Stimulated activated CD4-positive, alpha-beta T cell treated with anti-CD3 and anti-CD28 coated beads, TNF-alpha, amount 100 ng/mL, for 1 hour (primary cell): ENCODE measurements at places on chromosomes 6 and 20.

GRCh38 chr6:4610256-4610655 is 165.9 kb upstream of the CDYL start:
- no peak for DNase-seq

GRCh38 chr6:98323605-98324004 is 510.8 kb upstream of the POU3F2 start:
- DNase-seq: no peak

- no peak for DNase-seq
Observed at GRCh38 chr6:21099338-21100314, 493.9 kb upstream of the SOX4 start.

DNA sequence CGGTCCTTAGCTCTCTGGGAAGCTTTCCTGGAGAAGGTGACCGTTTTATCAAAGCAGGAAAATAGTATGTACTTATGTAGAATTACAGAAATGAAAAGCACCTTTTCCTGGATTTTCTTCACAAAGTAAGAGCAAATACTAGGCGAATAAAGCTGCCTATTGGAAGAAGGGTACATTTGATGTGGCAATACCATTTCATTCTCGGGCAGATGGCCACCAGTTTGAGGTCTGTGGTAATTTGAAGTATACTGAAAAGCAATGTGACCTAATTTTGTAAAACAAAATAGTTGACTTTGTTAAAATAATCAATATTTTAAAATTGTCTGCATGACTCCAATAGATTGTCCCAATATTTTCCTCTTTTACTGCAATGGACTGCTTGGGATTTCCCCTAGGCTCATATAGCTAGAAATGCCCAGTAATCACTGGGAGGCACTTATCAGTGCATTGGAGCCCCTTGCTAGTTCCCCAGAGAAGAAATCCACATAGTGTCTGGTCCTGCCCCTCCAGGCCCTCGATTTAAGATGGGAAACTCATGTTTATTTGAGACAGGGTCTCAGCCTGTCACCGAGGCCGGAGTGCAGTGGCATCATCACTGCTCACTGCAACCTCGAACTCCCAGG is 7.4 kb upstream of the UTRN start:
- no peak for DNase-seq

DNA sequence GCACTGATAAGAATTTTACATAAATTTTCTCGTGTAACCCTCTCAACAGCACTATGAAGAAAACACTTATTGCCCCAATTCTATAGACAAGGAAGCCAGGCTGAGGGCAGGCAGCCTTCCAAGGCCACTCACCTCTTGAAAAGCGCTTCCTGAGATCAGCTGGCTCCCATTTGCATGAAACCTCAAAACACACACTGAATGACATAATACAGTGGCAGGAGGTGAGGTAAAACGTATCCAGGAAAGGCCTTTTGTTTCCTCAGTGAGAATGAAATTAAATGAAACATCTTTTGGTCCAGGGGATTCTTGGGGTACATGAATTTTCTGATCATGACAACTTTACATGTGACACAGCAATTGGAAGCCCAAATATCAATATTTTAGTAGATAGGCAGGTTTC is 112.5 kb downstream of the WDR27 start:
- DNase-seq: no peak

GRCh38 chr6:106757267-106757666 is 127.9 kb downstream of the QRSL1 start:
- no peak for DNase-seq

DNA sequence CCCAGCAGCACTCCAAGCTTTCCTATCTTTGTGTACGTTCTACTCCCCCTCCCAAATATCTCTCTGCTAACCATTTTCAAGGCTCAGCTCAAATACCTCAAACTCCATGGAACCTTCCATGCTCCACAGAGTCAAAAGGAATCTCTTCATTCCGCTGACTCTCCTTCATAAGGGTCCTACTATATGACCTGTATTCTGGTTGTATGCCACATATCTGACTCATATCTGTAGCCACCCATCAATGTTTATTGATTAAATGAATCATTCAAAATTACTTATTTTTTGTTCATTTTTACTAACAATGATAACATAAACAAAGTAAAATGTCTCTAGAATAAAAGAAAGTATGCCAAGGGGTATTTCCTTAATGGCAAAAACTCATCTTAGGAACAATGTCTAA is 123.2 kb downstream of the ARHGAP18 start:
- no peak for DNase-seq

- no peak for DNase-seq
Observed at GRCh38 chr20:34251619-34252018, 10.4 kb downstream of the ASIP start.

DNA sequence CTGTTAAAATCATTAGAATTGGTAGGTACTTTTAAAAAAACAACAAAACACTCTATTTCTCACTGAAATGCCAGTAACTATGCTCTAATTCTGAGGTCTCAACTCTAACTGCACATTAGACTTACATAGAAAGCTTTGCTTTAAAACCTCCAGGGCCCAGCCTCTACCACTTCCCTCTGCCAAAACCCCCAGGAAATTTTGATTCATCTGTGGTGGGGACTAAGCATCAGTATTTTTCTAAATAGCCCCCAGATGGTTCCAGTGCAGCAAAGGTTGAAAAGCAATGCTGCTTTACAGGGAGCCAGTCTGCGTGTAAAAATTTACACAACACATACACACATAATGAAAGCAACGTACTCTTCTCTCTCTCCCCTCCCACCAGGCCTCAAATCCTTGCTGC is 3.8 kb downstream of the TBC1D32 start:
- DNase-seq: no peak

GRCh38 chr20:24577271-24577909 is 108.0 kb downstream of the SYNDIG1 start:
- no peak for DNase-seq

DNA sequence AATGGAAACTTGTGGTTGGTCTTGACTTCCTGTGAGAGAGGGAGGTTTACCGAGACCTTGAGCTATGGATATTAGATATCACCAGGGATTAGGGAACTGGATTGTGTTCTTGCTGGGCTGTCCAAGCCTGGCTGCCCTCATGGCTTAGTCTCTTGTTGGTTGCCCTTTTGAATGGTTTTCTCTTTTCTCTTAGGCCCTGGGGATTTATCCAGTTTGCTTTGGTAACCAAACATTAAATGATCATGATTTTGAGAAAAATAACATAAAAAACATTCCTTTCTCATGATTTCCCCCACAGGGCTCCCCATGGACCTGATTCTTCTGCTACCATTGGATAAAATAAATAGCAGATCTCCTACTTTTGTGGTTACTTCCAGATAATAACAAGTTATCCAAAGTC is 306.4 kb upstream of the RNF217 start:
- no peak for DNase-seq

GRCh38 chr6:4441981-4442434 is 306.6 kb upstream of the ECI2 start:
- DNase-seq: no peak

DNA sequence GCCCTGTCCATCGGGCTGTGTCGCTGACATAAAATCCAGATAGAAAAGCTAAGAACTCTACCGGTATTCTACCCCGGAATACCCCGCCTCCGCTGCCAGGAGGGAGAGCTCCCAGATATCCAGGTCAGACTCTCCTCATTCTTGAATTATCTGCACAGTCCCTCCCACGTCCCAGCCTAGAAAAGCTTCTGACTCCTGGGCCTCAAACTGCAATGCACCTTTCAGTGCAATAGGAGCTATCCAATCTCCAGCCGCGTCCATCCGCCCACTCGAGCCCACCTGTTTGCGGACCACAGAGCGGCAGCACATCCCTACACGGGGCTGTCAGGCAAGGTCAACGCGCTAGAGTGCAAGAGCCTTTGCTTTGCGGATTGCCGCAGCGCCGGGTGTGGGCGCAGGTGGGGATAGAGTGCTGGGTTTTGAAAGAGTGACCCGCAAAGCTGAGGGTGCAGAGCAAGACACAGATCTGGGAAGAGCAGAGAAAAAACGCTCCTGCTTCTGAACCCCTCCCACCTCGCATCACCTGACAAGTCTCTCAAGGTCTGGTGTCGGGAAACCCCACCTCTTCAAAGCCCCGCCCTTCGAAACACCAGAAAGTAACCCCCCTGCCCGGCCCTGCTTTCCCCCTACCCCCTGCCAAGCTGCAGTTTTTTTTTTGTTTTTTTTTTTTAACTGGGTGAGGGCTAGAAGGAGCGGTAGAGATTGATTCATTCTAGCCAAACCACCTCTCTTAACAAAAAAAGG is 1.3 kb downstream of the TAPBP start:
- peak; percentile 68 for DNase-seq

DNA sequence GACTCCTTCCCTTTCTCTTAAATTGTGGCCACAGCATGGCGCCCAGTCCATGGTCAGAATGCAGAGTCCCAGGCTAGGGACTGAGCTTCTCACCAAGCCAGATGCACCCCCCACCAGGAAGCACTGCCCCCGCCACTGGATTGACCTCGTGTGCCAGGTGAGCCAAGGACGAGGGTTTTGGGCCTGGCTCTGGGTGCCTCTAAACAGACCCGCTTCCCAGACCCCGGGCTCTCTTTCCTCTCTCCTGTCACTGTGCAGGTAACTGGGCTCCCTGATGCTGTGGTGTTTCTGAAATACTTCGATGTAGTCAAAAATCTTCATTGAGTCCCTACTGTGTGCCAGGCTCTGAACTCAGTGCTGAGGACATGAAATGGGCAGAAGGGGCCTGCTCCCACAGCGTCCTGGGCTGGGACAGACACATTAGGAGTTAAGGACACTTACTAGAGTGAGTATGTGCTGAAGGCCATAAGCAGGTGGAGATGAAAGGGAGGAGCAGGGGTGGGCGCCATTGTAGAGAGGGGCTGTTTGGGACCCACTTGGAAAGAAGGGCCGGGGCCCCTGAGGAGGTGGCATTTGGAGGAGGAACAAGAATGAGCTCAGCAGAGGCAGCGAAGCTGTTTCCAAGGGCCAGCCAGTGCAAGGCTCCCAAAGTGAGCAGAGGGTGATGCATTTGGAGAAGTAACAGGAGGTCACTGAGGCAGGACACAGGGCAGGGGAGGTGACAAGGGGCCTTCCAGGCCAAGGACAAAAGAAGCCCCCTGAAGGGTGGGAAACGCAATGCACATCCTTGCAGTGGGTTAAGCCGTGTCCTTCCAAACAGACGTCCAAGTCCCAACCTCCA is 217.1 kb downstream of the ANKRD60 start:
- no peak for DNase-seq

DNA sequence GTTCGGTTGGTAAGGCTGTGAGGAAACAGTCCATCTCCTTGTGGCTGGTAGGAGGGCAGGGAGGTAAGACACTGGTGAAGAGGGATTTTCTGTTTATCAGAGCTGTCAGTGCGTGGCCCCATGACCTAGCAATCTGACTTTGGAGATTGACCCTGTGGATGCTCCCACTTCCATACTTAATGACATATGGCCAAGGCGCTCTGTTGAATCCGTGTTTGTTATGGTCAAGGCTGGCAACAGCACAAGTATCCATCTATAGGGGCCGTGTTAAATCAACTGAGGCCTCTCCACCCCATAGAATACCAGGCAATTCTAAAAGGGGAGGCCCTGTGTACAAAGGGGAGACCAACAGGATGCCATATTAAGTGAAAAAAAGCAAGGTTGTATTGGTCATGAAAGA is 25.6 kb upstream of the FOXC1 start:
- no peak for DNase-seq

GRCh38 chr20:51731731-51732095 is 36.5 kb downstream of the ATP9A start:
- DNase-seq: no peak

DNA sequence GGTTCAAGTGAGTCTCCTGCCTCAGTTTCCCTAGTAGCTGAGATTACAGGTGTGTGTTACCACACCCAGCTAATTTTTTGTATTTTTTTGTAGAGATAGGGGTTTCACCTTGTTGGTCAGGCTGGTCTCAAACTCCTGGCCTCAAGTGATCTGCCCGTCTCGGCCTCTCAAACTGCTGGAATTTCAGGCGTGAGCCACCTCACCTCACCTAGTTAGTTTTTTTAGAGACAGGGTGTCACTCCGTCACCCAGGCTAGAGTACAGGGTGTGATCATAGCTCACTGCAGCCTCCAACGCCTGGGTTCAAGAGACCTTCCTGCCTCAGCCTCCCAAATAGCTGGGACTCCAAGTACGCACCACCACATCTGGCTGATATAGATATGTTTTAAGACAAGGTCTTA is 22.9 kb downstream of the SYTL3 start:
- DNase-seq: no peak

GRCh38 chr6:145798530-145798929 is 16.1 kb downstream of the FBXO30 start:
- DNase-seq: no peak

DNA sequence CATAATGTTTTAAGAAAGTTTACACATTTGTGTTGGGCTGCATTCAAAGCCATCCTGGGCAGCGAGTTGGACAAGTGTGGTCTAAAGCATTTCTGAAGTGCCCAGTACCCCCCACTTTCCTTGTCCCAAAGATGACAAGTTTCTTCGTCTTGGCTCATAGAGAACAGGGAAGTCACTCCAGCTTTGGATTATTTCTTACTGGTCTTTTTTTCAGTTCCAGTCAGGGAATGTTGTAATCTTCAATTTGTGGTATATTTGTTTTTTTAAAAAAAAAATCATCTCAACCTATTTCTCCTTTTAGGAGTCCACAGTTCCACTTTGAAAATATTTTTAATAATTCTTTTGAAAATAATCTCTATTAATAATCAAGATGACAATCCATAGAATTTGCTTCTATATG is 34.0 kb downstream of the SLX4IP start:
- DNase-seq: no peak

DNA sequence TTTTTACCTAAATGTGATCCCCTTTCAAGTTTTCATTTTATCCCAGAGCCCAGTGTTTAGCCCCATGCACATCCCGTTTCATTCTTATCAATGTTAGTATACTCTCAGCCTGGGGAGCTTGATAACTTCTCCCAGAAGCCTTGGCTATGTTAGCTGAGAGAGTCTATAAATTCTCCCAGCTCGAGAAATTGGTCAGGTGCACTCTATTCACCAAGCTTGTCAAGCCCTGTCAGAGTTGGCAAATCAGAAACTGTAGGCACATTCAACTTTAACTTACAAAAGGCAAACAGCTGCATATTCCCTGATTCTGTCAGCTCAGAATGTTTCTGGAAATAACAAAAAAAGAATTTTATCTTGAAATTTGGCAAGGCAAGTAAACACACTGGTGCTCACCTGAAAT is 62.2 kb upstream of the IMPG1 start:
- DNase-seq: no peak
